ENCODE measurements at places on chromosomes 16 and 17. TPM values are rescaled to one million over a fixed set of nuclear protein-coding genes. Genes with fewer than 3 reads are reported as not detected.

GRCh38 chr17:17691468-17692263 is 10.4 kb downstream of the RAI1 start:
- DNase-seq, result no peak

- DNase-seq, result no peak
These were observed 1.8 kb upstream of the TEX2 start for GRCh38 chr17:64264891-64265290.

DNA sequence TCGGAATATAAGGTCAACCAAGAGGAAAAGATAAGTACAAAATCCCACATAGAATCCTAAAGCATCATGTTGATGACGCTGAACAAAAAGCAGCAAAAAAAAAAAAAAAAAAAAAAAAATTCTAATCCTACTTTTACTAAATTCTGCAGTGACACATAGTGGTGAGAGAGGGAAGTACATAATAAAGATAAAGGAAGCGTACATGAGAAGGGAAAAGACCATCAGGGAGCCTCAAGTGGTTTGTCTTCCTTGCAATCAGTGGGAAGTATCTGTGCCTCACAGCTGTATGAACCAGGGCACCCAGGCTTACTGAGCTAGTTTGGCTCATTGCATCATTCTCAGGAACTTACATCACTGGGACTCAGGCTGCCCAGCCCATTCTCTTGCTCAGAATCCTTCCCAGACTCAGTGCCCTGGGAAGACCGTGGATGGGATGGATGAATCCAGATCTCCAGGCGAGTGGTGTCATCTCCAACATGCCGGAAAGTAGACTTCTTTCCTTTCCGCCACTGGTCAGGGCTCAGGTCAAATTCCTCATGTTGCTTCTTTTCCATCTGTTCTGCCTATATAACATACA is 21.2 kb downstream of the SMG6 start:
- peak; percentile 56 for DNase-seq

DNA sequence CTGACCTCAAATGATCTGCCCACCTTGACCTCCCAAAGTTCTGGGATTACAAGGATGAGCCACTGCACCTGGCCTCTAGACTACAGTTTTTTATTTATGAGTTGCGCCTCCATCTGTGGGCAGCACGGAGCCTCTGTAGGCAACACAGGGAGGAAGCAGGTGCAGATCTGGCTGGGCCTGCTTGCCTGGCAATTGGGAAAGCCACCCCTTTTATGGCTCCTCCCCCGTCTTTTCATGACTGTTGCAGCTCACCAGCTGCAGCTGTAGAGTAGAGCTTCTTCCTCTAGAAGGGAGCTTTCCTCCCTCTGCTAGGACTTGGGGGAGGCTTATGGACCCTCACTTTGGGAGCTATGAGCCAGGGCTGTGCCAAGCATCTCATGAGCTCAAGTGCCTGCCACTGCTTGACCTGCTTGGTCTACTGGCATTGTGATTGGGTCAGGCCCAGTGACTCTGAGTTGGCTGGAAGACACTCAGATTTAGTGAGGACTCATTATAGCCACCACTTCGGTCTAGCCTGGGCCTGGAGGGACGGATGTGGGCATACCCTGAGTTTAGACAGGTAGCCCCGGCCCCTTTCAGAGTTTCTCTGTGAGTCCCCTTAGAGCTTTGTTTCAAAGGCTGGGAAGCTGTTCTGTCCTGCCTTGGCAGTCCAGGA is 6.9 kb upstream of the SLC7A6 start:
- DNase-seq, result no peak

The NPTX1 gene
- polyA plus RNA-seq, result 0.22 TPM

The TMEM235 gene
- not detected for polyA plus RNA-seq

The KDM6B gene
- 15.4 TPM for polyA plus RNA-seq

All from forelimb muscle (tissue), 1 donor.